Stimulated activated CD8-positive, alpha-beta memory T cell treated with anti-CD3 and anti-CD28 coated beads, Interleukin-15, amount 100 ng/mL, for 1 hour (primary cell): ENCODE measurements at places on chromosomes 5 and 9.

DNA sequence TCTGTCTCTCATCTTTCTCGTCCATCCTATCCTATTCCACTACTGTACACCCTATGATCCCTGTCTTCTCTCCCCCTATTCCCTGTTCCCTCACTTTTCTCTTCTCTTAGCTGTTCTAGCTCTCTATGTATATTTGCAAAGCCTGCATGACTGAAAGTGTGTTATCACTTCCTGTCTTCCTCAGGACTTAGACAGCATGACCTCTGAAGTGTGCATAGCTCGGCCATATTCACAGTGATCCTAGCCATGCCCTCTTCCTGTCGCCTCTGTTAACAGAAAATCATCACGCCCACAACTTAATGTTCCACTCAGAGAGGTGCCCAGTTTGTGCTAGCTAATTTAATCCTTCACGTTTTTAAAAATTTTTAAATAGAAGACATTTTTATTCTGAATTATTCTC lies 35.8 kb upstream of the CDH6 start:
- DNase-seq: no peak

- DNase-seq: no peak
These were observed 28.4 kb downstream of the GLRX start for GRCh38 chr5:95794070-95794516.

- DNase-seq: no peak
These were observed 95.5 kb upstream of the RAPGEF1 start for GRCh38 chr9:131835151-131835910.

DNA sequence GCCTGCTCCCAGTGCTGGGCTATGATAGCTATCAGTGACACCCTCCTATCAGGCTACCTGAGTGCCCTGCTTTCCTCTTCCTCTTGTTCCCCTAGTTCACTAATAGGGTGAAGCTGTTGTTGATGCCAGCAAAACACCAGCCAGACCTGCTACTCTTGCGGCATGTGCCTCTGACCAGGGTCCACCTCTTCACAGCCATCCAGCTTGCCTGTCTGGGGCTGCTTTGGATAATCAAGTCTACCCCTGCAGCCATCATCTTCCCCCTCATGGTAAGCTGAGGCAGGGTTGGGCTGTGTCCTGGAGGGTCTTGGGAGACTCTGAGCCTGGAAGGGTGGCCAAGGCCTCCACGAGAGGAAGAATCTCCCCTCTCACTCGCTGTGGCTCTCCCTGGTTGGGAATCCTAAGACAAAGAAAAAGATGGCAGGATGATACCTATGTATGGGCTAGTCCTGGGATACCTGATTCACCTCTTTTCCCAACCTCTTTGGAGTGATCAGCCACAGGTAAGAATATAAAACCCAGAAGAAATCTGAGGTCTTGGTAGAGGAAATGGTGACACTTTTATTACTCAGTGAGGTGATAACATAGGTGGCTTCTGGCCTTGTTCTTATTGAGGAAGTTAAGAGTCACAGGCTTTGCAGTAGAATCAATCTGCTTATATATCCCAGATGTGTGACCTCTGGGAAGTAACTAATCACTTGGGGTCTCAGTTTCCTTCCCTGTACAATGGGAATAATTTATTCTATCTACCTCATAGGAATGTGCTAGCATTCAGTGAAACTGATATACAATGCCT lies 11.6 kb downstream of the SLC4A9 start:
- DNase-seq: no peak
